ENCODE measurements at places on chromosomes 1 and 21.

GRCh38 chr21:23471877-23472276, 2135.4 kb downstream of the MRPL39 start:
- no peak for DNase-seq

DNA sequence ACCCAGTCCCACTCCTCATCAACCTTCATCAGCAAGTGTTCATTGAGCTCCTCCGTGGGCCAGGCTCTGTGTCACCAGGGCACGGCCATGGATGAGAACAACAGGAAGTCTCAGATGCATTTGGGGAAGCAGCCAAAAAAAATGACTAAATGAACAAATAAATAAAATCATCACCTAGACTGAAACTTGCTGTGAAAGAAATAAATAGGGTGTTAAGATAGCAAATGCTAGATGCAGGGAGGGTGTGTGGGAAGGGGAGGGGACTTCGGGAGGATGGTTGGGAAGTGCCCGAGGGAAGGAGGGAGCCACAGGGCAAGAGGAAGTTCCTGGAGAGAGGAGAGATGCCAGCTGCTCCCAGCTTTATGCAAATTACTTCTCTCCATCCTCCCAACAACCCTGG, 696.7 kb downstream of the PTPRU start:
- no peak for DNase-seq

DNA sequence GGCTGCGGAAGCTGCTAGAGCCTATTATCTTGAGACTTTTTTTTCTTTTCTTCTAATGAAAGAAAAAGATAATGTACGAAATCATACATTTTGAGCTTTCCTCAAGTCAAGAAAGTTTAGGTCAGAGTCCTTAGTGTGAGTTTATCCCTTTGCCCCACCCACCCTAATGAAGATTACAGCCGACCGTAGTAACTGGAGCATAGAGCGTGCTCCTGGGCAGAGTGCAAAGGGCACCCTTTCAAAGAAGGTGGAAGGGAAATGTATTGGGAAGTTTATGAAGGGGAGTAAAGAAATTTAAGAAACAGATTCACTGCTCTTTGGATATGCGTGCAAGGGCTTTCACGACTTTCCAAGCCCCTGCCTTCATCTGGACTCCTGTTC, 17.2 kb downstream of the GNG12 start:
- no peak for DNase-seq

DNA sequence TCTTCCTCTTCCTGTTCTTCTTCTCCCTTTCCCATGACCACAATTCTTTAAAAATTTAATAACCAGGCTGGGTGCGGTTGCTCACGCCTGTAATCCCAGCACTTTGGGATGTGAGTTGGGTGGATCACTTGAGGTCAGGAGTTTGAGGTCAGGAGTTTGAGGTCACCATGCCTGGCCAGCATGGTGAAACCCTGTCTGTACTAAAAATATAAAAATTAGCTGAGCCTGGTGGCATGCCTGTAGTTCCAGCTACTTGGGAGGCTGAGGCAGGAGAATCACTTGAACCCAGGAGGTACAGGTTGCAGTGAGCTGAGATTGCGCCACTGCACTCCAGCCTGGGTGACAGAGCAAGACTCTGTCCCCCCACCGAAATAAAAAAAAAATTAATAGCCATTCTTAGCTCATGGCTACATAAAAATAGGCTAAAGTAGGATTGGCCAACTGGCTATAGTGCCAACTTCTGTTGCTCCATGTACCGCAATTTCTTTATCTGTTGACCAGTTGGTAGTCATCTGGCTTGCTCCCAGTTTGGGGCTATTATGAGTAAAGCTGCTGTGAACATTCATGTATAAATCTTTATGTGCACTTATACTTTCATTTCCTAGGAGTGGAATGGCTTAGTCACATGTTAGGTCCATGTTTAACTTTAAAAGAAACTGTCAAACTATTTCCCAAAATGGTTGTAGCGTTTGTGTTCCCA, 136.3 kb downstream of the PEX14 start:
- no peak for DNase-seq

- DNase-seq: no peak
Observed at GRCh38 chr1:216332003-216332402, 91.2 kb downstream of the USH2A start.

DNA sequence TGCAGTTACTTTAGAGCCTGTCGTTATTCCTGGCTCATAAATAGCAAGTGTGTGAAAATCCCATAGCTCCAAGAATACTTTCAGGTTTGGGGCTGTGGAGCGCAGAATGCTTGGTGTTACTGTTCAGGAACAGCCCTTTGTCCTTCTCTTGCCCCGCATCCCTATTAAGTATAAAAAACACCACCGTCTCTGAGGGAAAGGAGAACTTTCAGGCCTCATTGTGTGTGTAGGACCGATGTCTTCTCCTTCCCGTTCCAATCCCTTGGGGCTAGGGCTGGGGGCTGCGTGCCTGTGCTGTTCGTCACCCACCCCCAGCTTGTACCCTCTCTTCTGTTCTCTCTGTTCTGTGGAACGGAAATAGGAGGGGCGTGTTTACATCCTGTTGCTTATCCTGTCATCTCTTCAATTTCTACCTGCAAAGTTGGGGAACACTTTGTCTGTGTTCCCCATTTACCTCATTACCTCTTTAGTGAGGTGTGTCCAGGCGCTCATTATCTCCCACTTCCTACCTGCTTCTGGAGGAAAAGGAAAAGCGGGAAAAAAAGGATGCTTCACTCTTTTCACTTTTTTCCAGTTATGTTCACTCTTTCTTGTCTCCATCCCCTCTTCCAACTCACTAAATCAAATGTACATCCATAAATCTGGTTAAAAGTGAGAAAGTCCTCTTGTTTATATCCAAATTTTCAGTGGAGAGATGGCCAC, 788 bp upstream of the TXNIP start:
- DNase-seq: peak; percentile 43

- no peak for DNase-seq
Observed at GRCh38 chr1:236508593-236509027, 15.2 kb upstream of the LGALS8 start.

DNA sequence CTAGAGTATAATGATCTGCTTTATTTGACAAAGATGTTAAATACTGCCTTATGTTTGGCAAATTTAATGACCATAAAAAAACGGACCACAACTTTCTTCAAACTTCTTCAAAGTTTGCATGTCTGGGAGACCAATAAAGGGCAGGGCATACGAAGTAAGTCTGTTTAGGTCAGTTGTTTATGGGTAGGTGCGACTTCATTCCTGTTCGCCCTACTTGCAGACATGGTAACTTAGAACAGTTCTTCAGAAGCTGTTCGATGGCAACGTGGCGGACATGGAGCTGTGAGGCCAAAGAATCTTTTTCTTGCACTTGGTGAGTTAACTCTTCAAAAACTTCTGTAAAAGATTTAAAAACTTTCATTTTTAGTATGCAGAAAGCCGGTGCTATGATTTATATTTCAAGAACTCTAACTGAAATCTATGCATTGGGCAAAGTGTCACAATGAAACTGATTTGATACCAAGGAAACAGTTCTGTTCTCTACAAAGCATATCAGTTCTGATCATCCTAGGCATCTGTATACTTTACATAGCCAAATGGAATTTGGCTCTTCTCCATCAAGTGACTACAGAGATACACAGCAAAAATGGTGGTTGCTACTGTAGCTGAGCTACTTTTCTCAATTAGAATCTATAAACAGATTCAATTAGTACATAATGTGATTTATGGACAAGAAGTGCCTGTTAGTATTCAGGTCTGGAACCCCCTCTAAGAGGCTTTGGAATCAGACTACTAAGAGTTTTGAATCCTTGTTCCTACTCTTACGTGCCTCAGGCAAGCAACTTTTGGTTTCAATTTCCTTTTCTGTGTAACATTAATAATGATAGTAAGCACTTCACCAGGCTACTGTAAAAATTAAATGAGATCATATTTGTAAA, 25.7 kb downstream of the C21orf91 start:
- no peak for DNase-seq

DNA sequence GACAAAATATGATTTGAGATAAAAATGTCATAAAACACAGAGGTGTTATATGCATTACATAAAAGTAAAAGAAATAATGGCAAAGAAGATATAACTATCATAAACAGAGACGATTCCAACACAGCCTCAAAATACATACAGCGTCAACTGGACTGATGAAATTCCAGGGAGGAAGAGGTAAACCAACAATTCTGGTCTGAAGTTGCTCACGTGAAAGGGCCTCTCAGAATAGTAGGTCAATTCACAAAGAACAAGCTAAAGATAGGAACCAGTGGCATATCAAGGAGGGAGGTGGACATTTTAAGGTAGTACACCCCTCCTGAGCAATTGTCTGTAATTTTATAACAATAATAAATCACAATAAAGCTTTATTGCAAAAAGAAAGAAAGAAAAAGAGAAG, 18.6 kb downstream of the SLC2A5 start:
- DNase-seq: no peak

GRCh38 chr1:47405697-47406096, 10.4 kb upstream of the FOXE3 start:
- DNase-seq: no peak

GRCh38 chr21:27590271-27590670, 623.4 kb upstream of the ADAMTS5 start:
- no peak for DNase-seq

- no peak for DNase-seq
Observed at GRCh38 chr1:171636141-171636540, 14.1 kb downstream of the MYOCOS start.

- no peak for DNase-seq
Observed at GRCh38 chr21:36423771-36424433, 38.7 kb downstream of the CHAF1B start.

DNA sequence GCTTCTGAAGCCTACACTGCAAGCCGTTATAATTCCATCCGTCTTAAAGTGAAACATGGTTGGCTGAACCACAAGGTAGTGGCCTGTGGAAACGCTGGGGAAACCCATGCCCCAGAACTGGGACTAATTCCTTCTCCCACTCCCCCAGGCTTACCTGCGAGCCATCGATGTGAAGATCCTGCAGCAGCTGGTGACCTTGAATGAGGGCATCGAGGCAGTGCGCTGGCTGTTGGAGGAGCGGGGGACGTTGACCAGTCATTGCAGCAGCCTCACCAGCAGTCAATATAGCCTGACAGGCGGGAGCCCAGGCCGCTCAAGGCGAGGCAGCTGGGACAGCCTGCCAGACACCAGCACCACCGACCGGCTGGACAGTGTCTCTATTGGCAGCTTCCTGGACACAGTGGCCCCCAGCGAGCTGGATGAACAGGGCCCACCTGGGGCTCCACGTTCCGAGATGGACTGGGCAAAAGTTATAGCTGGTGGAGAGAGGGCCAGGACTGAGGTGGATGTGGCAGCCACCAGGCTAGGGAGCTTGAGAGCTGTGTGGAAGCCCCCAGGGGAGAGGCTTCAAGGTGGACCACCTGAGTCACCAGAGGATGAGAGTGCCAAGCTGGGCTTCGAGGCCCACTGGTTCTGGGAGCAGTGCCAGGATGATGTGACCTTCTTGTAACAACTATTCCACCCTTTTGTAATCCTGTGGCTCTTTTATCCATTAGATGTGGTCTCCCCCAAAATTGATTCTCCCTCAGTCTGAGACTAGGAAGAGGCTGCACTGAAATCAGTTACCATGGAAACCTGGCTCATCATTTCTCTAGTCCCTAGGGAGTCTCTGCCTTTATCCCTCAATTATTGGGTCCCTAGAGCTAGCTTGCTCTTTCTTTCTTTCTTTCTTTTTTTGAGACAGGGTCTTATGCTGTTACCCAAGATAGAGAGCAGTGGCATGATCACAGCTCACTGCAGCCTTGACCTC, 16.7 kb downstream of the LURAP1 start:
- no peak for DNase-seq

DNA sequence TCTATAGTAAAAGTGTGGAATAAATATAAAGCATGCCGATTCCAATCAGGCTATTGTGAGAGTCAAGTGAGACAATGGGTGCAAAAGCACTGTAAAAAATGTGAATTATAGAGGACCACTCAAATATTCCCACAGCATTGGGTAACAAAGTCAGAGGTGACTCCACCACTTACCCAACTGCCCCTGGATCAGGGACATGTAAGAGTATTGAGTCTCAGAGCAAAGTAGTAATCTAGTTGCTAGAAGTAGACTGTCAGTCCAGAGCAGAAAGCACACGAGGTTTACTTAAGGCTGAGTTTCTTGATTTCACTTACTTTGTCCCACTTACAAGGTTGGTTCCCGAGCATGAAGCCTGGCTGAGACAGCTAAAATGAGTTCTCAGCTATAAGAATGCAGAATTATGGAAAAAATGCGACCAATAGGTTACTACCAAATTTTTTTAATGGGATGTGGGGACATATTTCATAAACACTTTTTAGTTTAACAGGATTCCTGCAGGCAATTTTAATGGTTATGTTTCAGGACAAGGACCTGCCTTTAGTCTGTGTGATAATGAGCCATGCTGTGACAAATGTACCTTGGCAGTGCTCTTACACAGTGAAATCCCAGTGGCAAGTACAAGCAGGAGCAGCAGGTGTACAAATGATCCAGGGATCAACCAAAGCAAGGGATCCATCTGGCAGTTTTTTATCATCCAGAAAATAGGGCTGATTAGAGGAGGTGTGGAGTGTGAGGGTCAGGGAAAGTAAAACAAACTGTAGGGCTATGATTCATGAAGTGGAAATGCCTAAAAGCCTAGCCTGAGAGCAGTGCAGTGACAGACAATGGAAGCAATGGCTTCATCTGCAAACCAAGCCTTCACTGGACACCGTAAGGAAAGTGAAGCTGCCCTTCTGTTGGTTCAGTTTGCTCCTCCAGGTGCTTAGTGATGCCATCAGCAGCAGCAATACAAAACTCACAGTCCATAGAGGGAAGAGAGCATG, 156.2 kb upstream of the SPAG17 start:
- DNase-seq: no peak

GRCh38 chr1:25922056-25922970, 16.1 kb upstream of the STMN1 start:
- DNase-seq: peak; percentile 35

DNA sequence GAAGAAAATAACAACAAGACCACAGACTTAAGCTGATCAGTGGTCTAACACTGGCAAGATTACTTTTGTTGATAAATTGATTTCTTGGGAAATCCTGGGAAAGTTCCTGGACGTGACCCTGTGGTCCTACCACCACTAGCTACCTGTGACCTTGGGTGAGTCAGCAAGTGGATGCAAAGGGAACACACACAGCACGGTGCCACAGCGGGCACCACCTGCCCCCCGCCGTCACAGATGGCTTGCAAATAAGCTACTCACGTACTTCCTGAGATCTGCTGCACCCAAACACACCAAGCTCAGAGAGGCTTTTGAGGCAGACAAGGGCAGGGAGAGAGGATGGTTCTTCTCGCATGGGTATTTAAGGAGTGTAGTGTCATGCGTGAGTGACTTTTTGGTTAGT, 12.7 kb downstream of the CFAP298 start:
- DNase-seq: no peak

- DNase-seq: no peak
Observed at GRCh38 chr21:34336756-34337391, 26.9 kb upstream of the KCNE2 start.

DNA sequence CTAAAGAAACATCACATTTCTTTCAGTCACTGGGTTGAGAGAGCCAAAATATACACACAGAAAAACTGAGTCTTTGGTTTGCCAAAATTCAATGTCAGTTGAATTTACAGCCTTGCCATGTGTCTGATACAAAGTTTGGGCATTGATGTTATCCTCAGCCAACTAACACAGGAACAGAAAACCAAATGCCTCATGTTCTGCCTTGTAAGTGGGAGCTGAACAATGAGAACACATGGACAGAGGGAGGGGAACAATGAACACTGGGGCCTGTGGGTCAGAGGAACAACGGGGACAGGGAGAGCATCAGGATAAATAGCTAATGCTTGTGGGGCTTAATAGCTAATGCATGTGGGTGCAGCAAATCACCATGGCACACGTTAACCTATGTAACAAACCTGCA, 39.6 kb upstream of the C21orf91 start:
- DNase-seq: no peak

GRCh38 chr1:211612786-211613107, 33.8 kb upstream of the SLC30A1 start:
- DNase-seq: no peak

Data from activated CD4-positive, alpha-beta T cell treated with anti-CD3 and anti-CD28 coated beads, Interleukin-2, amount 50 U/mL, for 1 hour (primary cell).